ENCODE measurements at places on chromosomes 11 and 22.

DNA sequence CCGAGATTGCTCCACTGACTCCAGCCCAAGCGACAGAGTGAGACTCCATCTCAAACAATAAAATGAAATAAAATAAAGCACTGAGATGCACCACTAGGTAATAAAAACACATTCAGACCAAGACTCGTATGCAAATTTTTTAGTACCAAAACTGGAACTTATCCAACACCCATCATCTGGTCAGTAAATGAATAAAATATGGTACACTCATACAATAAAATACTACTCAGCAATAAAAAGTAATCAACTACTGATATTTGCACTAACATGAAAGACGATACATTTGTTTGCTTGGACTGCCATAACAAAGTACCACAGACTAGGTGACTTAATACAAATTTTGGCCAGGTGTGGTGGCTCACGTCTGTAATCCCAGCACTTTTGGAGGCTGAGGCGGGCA lies 17.8 kb upstream of the POLD3 start:
- no peak for DNase-seq

GRCh38 chr22:38852522-38852921 lies 8.7 kb upstream of the NPTXR start:
- DNase-seq, result no peak

DNA sequence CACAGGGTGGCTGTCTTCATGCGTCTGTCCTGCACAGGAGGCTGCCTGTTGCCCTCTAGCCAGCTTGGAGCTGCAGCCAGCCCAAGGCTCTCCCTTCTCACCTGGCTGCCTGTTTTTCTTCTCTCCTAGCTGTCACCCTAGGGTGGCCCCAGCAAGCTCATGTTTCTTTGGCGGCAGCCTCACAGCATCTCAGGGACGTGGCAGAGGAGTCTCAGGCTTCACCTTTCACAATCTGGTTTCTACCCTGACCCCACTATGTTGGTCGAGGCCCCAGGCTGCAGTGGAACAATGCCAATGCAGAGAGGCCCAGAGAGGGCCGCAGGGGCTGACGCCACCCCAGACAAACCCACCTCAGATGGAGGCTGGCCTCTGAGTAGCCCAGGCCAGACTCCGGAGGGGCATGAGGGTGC lies 2.5 kb upstream of the CLDN5 start:
- no peak for DNase-seq

GRCh38 chr11:86809561-86809960 lies 9.2 kb downstream of the PRSS23 start:
- no peak for DNase-seq

GRCh38 chr11:68028802-68029545 lies 1.5 kb upstream of the NDUFS8 start:
- no peak for DNase-seq

DNA sequence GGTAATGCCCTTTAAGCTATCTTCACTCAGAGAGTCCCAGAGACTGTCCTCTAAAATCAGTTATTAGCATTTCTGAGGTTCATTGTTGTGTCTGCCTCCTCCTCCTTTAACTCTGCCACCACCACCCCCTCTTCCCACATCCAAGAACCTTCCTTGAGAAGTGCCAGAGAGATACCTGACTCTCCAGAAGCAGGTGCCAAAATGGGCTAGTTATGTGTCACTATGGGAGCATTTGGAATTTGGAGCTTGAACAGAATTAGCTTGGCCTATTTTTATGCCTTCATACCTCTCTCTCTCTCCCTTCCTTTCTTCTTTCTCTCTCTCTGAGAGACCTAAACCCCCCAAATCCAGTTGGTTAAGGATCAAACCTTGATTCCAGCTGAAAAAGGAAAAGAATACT lies 75.9 kb downstream of the AMOTL1 start:
- no peak for DNase-seq

DNA sequence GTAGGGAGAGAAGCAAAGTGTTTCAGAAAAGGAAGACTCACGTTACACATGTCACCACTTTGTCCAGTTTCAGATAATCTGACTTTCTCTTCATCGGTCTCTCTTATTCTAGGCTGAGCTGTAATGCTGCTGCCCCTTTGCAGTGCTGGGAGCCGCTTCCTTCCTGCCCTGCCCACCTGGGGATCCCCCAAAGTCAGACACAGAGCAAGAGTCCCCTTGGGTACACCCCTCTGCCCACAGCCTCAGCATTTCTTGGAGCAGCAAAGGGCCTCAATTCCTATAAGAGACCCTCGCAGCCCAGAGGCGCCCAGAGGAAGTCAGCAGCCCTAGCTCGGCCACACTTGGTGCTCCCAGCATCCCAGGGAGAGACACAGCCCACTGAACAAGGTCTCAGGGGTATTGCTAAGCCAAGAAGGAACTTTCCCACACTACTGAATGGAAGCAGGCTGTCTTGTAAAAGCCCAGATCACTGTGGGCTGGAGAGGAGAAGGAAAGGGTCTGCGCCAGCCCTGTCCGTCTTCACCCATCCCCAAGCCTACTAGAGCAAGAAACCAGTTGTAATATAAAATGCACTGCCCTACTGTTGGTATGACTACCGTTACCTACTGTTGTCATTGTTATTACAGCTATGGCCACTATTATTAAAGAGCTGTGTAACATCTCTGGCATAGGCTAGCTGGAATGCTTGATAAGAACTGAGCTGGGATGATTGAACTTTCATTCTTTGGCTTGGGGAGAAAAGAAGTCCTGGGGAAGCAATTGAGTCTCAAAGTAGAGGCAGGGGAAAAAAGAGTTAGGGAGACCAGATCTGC lies 31.2 kb upstream of the SMIM35 start:
- no peak for DNase-seq

DNA sequence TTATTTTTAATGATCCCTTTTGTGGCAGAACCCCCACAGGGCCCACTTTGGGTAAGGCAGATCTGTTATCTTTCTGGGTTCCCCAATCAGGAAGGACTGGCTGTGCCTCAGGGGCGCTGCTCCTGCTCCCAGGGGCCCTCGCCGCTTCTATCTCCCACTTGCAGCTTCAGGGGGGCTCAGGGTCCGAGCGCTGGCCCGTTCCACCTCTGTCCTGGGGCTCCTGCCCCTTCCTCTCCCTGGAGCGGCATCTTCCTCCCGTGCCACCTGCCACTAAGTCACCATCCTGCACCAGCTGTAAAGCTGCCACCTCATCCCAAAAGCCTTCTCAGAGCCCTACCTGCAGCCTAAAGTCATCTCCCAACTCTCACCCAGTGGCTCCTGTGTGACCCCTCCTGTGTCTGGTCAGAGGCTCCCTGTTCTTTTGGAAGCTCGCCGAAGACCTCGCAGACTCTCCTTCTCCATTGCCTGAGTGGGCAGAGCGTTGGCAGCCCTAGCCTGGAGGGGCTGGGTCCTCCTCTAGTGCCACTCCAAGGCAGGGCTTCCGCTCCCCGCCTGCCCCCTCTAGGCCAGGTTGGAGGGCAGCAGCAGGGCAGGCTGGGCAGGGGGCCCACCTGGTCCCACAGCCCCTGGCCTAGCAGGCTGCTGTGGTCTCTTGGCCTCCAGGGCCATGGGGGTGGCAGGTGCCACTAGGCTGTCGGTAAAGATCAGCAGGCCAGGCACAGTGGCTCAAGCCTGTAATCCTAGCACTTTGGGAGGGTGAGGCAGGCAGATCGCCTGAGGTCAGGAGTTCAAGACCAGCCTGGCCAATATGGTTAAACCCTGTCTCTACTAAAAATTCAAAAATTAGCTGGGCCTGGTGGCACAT lies 106.7 kb downstream of the MORC2 start:
- peak; percentile 7 for DNase-seq

DNA sequence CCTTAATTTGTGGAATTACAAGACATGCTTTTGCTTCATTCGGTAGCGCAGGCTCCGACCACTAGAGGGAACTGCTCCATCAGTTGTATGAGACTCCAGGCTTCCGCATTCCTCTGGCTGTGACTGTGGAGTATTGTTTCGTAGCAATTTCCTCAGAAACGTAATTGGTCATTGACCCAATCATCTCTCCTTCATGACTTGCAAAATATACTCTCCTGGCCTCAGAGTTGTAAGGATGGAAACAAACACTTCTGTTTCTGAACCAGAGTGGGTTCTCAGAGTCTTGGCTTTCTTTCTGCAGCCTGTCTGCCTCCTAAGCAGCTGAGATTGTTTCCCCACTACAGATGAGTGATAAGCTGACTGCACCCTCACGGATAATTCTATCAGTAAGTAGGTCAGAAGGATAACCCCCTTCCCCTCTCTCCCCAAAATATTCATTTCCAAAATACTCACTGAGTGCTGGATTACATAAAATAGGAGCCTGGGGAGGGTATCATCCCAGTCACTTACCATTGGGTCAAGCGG lies 146.8 kb upstream of the ZC3H12C start:
- peak; percentile 54 for DNase-seq

GRCh38 chr22:27980424-27981148 lies 61.5 kb upstream of the PITPNB start:
- no peak for DNase-seq

GRCh38 chr11:92790366-92790765 lies 179.1 kb upstream of the MTNR1B start:
- no peak for DNase-seq

GRCh38 chr11:8003187-8003586 lies 16.1 kb downstream of the EIF3F start:
- no peak for DNase-seq

DNA sequence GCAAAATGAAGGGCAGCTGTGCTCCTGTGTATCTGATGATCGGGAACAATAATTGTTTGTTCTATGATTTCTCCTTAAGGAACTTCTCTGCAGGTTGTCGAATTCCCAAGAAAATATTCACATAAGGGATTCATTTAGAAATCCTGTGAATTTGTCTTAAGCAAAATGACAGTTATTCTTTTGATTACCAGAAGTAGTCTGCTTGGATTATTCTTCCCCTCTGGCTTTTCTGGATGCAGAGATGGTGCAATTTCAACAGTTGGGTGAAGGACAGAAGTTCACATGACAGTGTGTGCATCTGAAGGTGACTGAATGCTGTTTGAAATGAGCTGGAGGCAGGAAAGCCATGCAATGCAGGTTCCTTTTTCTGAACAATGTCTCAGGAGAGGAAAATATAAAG lies 137.2 kb upstream of the MTMR2 start:
- DNase-seq, result no peak

- no peak for DNase-seq
These were observed 462.5 kb upstream of the ARHGAP42 start for GRCh38 chr11:100224541-100225034.

- DNase-seq, result no peak
These were observed 76.4 kb upstream of the SHISAL1 start for GRCh38 chr22:44389181-44389580.

GRCh38 chr11:35253237-35253636 lies 114.3 kb downstream of the CD44 start:
- no peak for DNase-seq

DNA sequence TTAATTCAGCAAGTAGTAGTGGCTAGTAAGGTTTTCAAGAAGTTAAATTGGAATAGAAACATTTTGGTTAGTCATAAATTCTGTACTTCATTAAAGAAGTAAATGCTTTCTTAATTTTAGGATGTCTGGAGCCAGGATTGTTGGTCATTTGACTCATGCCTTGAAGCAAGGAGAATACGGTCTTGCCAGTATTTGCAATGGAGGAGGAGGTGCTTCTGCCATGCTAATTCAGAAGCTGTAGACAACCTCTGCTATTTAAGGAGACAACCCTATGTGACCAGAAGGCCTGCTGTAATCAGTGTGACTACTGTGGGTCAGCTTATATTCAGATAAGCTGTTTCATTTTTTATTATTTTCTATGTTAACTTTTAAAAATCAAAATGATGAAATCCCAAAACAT lies 25.8 kb downstream of the ACAT1 start:
- no peak for DNase-seq

- DNase-seq, result peak; percentile 34
These were observed at the start of gene VPREB3 for GRCh38 chr22:23754220-23754919. Gene VPREB3 (minus strand): TSS chr22:23754425. CDS start chr22:23754363, 62 bp downstream.

GRCh38 chr11:129211397-129211796 lies 19.3 kb upstream of the ARHGAP32 start:
- DNase-seq, result no peak

- peak; percentile 5 for DNase-seq
These were observed 1083.9 kb downstream of the BRD1 start for GRCh38 chr22:48743601-48744282.

DNA sequence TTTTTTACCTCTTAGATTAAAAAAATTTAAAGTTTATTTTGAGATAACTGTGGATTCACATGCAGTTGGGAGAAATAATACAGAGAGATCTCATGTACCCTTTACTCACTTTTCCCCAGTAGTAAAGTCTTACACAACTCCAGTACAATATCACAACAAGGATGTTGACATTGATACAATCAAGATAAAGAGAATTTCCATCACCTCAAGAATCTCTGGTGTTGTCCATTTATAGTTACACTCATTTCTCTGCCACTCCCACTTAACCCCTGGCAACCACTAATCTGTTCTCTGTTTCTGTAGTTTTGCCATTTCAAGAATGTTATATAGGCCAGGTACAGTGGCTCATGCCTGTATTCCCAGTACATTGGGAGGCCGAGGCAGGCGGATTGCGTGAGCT lies 10.5 kb upstream of the ZBED5 start:
- DNase-seq, result no peak

GRCh38 chr11:43830928-43831440 lies 49.6 kb upstream of the ALKBH3 start:
- DNase-seq, result no peak

- no peak for DNase-seq
These were observed 176.0 kb downstream of the ARHGAP42 start for GRCh38 chr11:100863080-100863581.

- peak; percentile 43 for DNase-seq
These were observed 46.2 kb downstream of the WT1 start for GRCh38 chr11:32388871-32389770.

- no peak for DNase-seq
These were observed 960.1 kb downstream of the NTM start for GRCh38 chr11:132330515-132330914.

DNA sequence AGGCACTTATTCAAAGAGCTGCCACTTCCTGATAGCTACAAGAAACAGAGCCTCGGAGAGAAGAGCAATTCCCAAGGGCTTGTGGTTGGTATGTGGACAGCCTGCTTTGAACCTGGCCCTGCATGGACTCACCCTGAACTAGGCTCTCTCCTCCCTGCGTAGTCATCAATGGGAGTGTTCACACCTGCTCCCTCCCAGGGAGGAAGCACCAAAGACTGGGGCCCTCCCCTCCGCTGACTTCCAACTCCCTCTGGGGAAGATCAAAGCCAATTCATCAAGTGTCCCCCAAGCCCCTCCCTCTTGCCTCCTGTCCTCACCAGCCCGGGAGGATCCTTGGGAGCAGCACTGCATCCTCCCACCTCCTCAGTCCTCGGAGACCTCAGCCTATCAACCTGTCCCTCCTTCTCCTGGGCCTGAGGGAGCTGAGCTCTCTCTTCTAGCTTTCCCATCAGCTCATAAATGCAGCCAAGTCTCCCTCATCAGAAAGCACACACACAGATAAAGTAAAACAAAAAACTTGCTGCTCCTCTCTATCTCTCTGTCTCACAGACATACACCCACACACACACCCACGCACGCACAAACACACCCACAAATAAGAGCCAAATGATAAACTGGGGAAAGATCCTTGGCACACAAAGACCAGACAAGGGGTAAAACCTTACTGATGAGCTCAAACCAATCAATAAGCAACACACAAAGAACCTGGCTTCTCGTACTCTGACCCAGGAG lies 3.3 kb downstream of the A4GALT start:
- no peak for DNase-seq

GRCh38 chr22:23530766-23531282 lies 49.3 kb downstream of the IGLL1 start:
- no peak for DNase-seq
